Fibroblast of the aortic adventitia (primary cell): ENCODE measurements at places on chromosomes 4 and X.
A peak's percentile ranks its signal among the peaks of the same experiment; 100 is the strongest.

- DNase-seq: no peak
Measured at GRCh38 chrX:48683411-48683982, at the start of gene WAS. WAS (plus strand) TSS chrX:48683799; CDS start chrX:48683854, 55 bp downstream.

- DNase-seq: peak; percentile 6
Measured at GRCh38 chr4:125013891-125014290, 300.9 kb upstream of the FAT4 start.

DNA sequence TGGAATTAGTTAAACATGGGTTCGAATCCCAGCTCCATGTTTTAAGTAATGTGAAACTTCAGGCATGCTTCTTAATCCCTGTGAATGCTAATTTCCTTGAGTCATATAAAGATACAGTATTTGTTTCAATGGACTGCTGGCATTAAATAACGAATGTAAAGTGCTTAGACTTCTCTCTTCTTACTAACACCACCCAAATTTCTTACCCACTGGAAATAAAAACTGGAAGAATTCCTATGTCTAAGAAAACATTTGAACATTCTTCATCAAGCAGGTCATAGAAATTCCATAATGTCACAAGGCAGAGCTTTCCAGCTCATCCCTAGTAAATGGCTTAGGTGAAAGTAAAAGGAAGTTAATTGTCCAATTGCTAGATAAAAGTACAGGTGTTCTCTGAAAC, 172.5 kb downstream of the ANK2 start:
- peak; percentile 31 for DNase-seq

GRCh38 chr4:143360838-143361625, 24.4 kb downstream of the GAB1 start:
- peak; percentile 72 for DNase-seq

- peak; percentile 83 for DNase-seq
Measured at GRCh38 chr4:76704133-76704881, 193.6 kb downstream of the SOWAHB start.

DNA sequence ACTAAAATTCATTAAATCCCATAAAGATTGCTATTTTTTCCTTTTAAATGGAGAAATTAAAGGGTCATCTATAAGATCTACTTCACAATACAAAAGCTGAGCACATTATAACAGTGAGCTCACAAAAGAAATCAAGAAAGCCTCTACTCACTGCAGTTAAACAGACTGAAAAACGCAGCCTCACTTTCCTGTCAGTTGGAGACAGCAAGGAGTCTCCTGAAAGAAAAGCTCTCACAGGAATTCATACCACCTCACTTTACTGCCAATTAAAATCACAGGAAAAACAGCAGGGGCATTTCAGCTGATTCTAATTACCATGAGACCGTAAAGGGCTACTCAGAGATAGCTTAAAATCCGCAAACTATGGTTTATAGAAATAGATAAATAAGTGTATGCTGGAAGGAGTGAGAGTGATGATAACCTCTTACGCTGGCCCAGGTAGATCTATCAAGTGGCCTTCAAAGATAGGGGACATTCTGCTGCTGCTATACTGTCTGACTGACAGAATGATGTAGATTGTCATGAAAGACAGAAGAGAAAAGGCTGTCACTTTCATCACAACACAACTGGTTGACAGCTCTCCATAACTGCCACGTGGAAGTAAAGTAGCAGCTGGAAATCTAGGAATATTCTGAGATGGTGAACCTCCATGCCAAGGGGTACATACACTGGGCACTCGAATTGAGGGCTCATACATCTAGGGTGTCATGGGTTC, 1333.7 kb upstream of the DIAPH2 start:
- DNase-seq: no peak

DNA sequence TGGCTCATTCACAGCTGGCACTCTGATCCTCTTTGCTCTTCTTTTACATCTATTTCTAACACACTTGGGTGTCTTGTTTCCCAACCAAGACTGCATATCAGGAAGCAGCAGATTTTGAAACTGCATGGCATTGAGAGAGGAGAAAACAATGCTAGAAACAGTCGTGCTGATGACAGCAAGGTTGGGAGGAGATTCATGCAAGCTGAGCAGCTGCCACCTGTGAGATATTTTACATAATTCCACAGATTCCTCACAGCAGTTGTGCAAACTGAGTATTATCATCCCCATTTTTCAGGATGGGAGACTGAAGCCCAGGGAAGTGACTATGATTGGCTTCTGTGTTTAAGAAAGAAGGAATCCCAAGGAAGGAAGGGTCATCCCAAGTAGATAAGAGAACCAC, 105.0 kb downstream of the SLC2A9 start:
- DNase-seq: no peak

DNA sequence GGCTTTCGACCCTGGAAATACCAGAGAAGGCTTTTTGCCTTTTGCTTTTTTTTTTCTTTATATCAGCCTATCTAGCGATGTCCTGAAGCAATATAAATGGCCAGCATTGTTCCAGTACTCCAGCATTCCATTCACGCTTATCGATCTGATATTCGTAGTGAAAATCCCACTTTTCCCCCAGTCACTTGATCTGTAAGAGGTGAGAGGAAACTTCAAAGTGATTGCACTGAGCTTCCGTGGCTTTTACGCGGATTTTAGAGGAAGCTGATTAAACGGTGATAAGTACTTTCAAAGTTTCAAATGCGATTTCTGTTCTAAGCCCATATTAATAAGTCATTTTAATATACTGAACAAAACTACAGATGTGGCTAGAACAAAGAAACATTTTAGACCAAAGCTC, 725.5 kb downstream of the TRIML1 start:
- no peak for DNase-seq

GRCh38 chrX:140701480-140701879, 8.1 kb upstream of the LINC00632 start:
- peak; percentile 26 for DNase-seq

DNA sequence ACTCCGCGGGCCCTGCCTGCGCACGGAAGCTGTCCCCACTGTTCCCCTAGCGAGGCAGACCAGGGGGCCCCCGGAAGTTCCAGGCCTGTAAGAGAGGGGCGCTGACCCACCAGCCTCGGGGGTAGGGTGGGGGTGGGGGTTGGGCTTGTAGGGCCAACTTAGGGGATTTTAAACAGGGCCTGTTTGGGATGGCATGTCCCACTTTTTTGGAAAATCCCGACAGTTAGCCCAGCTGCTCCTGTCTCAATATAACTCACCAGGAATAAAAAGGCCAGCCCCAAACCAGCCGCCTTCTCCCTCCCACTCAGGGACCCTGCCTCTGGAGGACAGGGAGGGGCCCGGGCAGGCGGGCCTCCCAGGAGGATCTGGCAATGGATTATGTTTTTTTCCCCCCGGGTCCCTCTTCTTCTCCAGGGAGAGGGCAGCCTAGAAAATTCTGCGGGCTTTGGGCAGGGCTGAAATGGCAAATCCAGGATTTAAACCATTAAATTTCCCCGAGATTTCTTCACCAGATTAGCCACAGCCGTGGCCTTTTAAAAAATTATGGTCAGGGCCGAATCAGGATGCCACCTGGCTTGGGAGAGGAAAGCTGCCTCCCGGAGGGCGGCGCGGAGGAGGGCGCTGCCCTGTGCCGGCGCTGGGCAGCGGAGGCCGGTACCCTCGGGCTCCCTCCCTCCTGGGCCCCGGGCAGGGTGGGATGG, 957 bp downstream of the PPP2R2C start:
- no peak for DNase-seq

DNA sequence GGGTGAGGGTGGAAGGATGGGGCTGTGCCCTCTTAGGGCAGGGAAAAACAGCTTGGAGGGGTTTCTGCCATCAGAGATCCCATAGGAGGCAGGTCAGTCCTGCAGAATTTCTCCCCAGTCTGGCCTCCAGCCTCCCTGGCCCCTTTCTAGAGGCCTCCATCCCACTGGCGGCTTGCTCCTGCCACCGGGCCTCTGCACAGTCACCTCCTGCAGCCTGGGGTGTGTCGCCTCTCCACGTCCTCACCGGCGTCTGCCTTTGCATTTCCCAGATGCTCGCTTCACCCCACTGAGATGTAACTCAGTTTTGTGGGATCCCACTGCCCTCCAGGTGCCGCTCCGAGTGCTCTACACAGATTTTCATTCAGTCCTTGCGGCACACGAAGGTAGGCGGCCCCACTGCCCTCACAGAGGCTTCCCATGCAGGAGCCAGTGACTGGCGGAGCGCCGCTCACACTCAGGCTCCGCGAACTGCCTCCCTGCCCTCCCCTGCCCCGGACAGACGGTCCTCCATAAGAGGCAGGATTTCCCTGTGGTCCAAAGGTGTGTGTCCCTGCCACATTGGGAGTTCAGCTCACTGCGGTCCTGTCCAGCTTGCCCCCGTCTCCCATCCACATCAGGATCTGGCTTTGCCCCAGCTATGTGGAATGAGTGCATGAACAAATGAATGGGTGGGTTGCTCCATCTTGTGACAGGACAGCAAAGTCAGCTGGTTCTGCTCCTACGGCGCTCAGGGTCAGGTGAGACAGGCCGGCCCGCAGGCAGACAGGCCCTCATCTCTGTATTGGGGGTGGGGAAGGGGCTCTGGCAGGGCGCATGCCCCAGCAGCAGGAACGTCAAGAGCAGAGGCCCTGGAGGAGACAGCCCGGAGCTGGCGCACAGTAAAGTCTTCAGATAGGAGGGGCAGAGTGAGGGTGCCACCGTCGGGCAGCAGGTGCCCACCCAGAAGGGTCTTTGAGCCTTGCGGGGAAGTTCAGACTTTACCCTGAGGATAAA, 2.7 kb upstream of the TMEM271 start:
- DNase-seq: no peak

- DNase-seq: no peak
Measured at GRCh38 chr4:4595252-4595651, 53.4 kb upstream of the STX18 start.

GRCh38 chrX:318739-319578, at the start of gene GTPBP6:
GTPBP6 (minus strand) TSS chrX:318796; CDS start chrX:318787, 9 bp downstream.
- peak; percentile 99 for DNase-seq

DNA sequence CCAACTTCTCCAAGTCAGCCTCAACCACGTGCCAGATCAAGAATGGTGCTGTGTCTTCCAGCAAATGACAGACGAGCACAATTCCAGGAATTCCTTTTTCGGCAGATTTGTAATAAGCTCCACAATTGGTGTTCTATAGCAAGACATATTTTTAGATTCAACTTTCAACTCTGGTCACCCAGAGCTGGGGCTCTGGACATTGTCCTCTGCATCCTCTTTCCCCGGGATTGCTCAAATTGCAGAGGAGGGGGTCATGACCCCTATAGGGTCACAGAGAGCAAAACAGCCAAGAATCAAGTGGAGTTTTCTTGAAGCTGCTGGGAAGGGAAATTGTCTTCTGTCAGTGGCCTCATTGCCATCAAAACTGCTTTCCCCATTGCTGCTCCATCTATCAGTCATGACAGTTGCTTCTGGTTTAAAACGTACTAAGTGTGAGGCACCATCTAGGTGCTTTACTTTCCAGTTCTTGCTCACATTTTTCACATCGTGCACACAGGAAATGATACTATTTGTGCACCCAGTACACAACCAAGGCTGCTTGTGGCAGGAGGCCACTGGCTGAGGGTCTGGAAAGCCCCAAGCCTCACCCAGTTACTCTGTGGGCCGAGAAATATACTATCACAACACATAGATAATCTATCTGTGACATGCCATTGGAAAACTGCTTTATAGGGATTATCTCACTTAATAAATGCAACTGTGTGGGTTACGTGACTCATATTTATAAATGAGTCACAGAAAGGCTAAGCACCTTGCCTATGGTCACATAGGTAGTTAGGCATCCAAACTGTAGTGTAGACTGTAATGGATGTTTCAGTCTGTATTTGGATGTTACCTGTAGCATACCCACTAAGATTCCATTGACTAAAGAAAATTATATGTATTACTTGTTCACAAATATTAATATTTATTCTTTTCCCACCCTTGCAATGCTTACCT, 91.7 kb upstream of the PHOX2B start:
- DNase-seq: no peak

- peak; percentile 85 for DNase-seq
Measured at GRCh38 chr4:145061318-145061920, 36.6 kb downstream of the ANAPC10 start.

- no peak for DNase-seq
Measured at GRCh38 chr4:53816561-53816960, 225.3 kb upstream of the LNX1 start.

- peak; percentile 29 for DNase-seq
Measured at GRCh38 chrX:11210415-11210801, 82.8 kb upstream of the AMELX start.

DNA sequence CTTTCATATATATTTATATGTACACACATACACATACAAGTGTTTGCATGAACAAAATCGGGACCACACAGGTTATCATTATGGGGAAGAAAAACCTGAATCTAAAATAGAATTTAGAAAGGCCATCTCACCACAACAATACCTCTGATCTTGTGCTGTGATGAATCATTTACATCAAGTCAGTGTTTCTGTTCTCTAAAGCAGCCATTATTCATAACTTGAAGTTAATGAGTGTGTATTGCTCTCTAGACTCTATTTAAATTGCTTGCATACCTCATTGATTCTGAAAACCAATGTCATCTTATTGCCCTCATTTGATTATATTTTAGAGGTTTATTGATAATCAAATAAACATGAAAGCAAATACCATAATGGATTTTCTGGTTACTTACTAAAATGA, 71.6 kb downstream of the FAM114A1 start:
- no peak for DNase-seq

- DNase-seq: no peak
Measured at GRCh38 chr4:829291-829690, 3.4 kb upstream of the CPLX1 start.

DNA sequence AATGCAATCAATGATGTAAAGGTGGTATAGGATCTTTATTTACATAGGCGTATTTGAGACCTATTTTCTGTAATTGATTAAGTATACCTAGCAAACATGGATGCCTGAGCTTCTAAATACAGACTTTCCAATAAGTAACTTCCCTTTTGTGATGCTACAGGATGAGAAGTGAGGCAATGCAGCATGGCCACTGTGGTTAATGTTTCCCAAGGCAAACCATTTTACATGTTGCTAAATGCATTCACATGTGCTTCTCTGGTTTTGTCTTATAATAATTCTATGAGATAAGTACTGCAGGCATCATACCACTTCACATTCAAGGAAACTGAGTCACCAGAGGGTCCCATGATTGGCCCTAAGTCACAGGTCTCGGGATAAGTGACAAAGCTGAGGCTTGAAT, 35.7 kb upstream of the NKX3-2 start:
- DNase-seq: no peak

DNA sequence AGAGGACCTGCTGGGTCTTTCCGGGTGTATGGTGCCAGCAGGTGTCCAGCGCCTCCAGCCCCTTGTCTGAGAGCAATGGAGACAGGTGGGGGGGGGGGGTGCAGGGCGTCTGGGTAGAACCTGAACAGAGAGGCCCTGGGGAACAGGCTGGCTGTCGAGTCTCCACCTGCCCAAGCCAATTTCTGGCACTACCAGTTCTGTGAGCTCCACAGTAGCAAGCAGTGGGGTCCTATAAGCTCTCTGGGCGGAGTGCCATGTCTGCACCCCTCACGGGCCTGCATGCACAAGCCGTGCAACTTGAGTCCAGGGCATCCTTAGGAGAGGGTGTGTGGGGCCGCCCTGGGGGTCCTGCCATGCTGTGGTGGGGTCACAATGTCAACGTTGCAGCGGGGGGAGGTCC, 10.1 kb upstream of the FGFR3 start:
- no peak for DNase-seq

DNA sequence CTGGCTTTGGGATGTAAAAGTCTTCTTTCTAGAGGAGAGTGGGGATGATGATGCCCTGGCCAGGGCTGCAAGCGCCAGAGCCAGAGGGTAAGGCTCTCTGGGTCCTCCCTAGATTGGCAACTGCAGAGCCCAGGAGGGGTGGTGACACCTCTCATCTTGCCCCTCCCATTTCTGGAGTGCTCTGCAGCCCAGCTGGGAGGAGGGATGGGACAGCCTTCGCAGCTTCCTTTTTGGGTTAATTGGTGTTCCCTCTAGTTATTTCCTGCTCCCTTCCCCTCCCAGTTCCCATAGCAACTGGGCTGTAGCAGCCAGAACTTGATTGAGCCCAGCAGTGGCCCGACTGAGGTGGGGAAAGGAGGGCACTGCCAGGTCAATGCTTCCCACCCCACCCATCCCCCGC, 19.2 kb downstream of the NALF2 start:
- DNase-seq: no peak
